Fibroblast of the conjunctiva (primary cell): ENCODE measurements at places on chromosomes 7 and 10.

DNA sequence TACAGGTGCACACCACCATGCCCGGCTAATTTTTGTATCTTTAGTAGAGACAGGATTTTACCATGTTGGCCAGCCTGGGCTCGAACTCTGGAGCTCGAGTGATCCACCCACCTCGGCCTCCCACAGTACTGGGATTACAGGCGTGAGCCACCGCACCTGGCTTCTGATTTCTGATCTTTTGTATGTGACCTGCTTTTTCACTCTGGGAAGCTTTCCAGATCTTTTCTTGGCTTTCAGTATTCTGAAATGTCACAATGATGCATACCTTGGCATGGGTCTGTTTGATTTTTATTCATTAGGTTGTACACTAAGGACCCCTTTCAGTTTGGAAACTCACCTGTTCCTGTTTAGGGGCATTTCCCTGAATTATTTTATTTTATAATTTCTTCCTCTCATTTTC lies 41.6 kb downstream of the PROSER2 start:
- DNase-seq: no peak

GRCh38 chr10:45198486-45199204 lies 116.8 kb downstream of the OR13A1 start:
- DNase-seq: no peak

GRCh38 chr10:132131581-132132420 lies 54.9 kb upstream of the DPYSL4 start:
- DNase-seq: no peak

GRCh38 chr7:151756076-151756731 lies 120.7 kb downstream of the PRKAG2 start:
- no peak for DNase-seq

DNA sequence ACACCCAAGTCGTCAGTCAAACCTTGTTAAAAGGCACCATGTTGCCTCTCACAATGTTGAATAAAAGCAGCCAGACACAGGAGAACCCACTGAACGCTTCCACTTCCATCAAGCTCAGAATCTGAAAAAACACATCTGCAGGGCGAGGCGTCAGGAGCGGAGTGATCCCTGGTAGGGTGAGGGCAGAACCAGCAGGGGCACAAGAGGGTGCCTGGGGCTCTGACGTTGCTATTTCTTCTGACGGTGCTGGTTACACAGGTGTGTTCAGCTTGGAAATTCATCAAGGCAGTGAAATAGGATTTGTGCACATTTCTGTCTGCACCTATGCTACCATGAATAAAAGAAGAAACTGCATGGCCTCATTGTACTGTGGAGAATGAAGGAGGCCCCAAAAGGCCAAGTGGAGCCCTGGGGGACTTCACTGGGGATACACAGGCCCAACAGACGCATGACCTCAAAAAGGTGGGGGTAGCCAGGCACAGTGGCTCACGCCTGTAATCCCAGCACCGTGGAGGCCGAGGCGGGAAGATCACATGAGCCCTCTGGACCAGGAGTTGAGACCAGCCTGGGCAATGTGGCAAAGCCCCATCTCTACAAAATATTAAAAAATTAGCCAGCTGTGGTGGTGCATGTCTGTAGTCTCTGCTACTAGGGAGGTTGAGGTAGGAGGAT lies 19.2 kb upstream of the NCAPG2 start:
- no peak for DNase-seq

GRCh38 chr7:11436316-11436715 lies 395.7 kb downstream of the THSD7A start:
- no peak for DNase-seq

DNA sequence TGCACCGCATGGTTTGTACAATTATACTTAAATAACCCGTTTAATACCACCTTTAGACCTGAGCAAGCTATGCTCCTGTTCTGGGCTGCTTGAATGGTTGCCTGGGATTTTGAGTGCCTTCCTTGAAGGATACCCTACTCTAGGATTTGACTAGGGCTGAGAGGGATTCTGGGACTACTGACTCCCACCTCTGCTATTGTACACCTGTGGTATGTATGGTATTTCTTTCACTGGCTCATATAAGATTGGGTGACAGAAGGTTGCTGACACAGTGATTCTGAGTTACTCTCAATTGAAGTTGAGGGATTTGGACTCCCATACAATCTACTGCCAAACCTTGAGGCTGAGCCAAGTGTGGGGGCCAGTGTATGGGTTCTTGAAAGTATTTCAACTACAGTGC lies 494.4 kb upstream of the SEMA3D start:
- DNase-seq: no peak

DNA sequence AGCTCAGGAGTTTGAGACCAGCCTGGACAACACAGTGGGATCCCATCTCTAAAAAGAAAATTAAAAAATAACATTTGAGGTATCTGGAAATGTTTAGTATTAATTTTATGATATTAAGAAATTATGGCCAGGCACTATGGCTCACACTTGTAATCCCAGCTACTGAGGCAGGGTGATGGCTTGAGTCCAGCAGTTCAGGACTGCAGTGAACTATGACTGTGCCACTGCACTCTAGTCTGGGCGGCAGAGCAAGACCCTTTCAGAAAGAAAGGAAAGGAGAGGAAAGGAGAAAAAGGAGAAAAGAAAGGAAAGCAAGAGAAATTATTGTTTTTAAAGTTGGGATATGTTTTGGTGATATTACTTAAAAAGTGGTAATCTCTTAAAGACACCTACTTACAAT lies 2.5 kb upstream of the CCDC186 start:
- no peak for DNase-seq

DNA sequence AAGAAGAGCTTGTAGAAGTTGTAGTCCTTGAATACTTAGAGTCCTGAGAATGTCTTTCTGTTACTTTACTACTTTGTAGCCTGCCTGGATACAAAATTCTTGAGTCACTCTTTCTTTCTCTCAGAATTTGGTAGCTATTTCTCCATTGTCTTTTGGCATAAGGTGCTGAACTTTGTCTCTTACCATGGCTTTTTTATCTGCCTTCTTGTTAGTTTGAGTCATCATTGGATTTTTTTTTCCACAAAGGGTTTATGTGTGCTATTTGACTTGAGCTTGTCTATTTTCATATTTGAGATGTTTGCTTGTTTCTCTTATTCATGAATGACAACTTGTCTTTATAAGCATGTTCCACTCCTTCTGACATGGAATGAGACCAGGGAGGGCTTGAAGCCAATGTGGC lies 74.5 kb upstream of the EXOC6 start:
- DNase-seq: no peak

DNA sequence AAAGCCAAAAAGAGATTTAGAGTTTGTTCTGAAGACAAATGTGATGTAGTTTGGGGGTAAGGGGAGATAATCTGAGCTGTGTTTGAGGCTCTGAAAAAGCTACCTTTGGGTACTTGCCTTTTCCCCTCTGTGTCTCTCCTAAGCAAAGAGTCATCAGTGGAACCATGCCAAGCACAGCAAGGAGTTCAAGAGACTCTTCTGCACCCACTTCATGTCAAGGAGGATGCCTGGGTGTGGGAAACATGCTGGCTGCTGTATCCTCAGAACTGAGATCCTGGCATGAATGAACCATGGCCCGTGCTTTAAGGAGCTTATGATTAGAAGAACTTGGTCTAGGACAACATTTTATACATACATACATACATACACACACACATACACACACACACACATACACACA lies 142.9 kb downstream of the NOC3L start:
- DNase-seq: no peak

DNA sequence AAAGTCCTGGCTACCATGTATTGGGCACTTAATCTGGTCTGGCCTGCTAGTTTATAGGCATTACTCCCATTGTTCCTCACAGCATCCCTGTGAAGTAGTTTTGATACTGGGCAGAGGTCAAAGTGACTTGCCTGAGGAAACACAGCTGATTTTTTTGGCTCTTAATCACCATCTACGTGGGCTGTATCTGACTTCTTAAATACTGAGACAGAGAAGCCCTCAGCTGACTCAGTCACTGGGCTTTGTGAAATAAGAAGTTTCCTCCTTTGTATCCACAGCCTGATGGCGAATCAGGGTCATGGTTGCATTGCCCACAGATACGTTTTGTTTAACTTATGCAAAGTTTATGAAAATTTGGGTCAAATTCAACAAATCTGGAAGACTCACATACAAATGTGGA lies 13.2 kb downstream of the TACR2 start:
- no peak for DNase-seq

GRCh38 chr7:20407585-20408466 lies 77.1 kb downstream of the ITGB8 start:
- DNase-seq: peak; percentile 43

- DNase-seq: no peak
These were observed 110.6 kb downstream of the CLEC2L start for GRCh38 chr7:139634087-139634486.

DNA sequence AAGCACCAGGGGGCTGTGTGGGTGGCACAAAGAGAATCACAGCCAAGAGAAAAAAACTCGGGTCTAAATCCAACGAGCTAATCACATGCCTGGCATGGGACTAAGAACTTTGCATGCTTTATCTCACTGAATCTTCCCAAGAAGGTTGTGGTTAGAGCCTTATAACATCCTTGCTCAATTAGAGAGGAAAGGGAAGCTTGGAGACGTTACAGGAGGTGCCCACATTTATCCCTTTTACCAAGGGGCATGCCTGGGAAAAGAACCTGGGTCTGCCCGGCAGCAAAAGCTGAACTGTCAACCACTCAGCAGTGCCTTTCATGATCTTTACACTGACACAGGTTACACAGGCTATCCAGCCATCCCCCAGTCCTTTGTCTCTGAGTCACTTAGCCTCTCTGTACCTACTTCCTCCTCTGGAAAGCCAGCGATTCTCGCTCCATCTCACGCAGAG lies 190.1 kb downstream of the PRPF18 start:
- DNase-seq: no peak

- no peak for DNase-seq
These were observed 165.9 kb upstream of the MYO3A start for GRCh38 chr10:25768167-25768566.

GRCh38 chr7:149865437-149865836 lies 8.3 kb upstream of the ATP6V0E2 start:
- no peak for DNase-seq

DNA sequence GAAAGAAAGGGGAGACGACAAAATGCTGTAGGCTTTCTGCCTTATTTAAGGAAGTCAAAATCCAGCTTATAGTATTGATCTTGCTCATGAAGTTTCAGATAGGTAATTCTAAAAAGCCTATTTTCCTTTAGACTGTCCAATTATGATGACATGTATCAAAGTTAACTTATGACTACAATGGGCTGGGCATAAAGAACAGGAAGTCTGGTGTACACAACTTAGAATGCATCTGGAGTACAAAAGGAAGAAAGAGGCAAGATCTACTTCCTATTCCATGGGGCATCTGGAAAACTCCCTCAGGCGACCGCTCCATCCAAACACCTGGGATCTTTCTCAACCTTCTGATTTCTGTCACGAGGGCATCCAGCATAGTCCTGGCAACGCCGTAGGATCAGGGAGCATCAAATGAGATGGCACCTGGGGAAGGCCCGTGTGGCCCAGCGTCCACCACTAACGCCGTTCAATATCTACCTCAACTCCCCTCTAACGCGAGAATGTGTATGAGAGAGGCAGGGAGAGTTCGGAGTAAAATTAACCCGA lies 512 bp downstream of the FAM24B start:
- DNase-seq: no peak

DNA sequence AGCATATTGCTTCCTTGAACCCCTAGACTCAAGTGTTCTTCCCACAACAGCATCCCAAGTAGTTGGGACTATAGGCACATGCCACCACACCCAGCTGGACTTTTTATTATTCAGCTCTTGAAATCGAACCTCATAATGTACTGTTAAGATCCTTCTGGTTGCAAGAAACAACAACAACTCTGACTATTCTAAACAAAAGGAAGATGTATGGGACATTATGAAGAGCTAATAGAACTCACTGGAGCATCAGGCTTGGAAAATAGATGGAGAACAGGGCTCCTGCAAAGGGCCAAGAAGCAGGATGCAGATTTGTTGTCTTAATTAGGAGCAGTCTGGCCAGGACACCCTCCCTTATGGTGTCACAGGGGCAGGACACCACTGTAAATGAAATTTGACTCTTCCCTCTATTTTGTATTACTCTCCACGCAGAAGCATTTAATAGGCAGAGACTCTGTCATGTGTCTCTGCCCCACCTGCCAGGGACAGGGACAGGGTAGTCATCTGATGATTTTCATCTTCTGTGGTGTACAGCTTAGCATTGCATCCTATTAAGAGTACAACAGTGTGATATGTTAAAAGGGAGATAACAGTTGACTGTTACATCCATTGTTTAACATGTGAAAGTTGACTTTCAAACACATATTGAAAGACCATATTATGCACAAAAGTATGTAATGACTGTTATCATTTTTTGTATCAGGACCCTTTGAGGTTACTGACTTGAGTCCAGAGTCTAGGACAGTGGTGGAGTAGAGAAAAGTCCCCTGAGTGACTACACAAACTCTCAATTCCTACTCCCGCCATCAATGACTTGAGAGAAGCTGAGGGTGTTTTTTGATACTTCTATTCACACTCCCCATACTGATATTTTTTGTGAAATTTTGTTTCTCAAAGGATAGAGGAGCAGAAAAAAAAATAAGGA lies 157.3 kb downstream of the LRRC4 start:
- DNase-seq: no peak

DNA sequence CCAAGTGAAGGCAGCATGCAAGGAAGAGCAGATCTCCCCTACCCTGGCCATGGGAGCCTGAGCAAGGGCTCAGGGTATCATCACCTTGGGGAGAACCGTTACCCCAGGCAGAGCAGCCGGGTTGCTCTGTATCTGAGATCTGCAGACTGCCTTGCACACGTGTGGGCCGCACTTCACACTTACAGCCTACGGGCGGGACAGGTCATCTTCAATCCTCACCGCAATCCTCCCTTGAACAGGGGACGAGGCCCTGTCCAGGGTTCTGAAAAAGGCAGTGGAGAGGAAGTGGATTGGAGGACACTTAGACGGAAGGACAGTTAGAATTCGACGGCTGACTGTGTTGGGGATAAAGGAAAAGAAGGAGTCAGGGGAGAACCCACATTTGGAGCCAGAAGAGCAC lies 51.4 kb downstream of the NPS start:
- DNase-seq: no peak

GRCh38 chr7:99984593-99984992 lies 8.8 kb upstream of the AZGP1 start:
- no peak for DNase-seq

DNA sequence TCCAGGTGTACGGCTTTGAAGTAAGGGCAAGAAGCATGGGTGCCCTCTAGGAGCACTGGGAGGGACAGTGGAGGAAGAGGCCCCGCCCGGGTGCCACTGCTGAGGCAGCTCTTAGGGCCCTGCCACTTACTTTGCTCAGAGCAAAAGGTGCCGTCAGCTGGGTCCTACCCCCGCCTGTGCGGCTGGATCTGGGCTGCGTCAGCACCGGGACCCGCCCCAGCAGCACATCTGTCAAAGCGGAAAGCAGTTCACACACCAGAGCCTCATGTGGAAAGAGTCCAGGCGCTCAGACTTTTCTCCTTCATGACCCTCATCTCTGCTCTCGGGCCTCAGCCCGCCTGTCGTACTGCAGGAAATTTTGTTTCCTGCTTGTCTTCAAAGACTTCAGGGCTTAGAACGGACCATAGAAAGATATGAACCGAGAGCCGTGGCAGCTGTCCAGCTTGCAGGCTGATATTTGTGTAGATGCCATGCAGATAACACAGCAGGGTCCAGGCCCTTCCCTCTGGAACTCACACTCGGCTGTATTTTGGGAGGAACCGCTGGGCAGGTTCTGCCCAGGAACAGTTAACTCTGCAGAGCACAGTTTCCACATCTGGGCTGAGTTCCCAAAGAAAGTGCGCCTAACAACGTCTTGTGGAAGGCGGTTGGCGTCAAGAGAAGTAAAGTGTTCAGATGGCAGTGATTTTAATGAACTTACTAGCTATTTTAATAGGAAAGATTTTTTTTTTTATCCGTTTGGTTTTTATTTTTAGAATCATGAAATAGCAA lies 44.3 kb upstream of the PRKAR1B start:
- no peak for DNase-seq
